ENCODE measurements at places on chromosomes 4 and X.

- DNase-seq, result no peak
These were observed 363.9 kb upstream of the PPP1R2C start for GRCh38 chrX:43141885-43142284.

DNA sequence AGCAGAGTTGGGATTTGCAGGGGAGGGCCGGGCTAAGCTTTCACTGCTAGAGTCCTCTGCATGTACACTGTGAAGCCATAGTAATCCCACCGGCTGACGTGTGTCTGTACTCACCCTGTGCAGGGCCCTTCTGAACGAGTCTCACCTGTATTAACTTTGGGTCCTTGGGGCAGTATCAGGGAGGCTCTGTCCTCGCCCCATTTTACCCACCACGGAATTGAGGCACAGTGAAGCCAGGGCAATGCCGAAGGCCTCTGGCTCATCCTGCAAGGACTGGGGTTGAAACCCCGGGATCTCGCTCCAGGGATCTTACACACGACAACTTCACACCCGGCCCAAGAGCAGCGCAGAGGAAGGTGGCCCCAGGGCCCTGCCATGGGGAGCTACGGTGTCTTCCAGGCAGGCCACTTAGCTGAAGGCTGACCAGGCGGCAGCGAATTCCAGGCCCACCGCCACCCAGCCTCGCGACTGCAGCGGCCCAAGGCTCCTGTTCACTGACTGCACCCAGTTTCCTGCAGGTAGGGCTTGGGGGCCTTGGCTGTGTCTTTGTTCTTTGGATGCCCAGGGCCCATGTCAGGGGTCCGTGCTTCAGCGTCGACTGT is 75.5 kb upstream of the ADRA2C start:
- DNase-seq, result no peak

GRCh38 chr4:180695851-180696250 is 1547.4 kb upstream of the TENM3 start:
- DNase-seq, result no peak

- DNase-seq, result no peak
These were observed 71.4 kb downstream of the RGS12 start for GRCh38 chr4:3364199-3364598.

DNA sequence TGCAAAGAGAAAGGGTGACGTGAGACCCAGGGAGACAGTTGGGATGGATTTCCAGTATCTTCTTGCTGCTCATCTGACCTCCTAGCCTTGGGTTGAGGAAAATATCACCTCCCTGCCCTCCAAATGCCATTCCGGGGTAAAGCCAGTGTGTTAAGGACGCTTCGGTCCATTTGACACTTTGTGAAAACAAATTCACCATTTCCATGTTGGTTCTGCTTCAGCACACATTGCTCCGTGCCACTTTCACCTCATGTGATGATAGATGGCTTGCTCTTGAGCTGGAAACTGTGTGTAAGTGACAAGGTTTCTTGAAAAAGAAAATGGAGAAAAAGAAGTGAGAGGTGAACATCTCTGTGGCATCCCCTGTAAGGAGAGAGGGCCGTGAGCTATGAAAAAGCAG is 256.1 kb upstream of the PGRMC2 start:
- DNase-seq, result no peak

DNA sequence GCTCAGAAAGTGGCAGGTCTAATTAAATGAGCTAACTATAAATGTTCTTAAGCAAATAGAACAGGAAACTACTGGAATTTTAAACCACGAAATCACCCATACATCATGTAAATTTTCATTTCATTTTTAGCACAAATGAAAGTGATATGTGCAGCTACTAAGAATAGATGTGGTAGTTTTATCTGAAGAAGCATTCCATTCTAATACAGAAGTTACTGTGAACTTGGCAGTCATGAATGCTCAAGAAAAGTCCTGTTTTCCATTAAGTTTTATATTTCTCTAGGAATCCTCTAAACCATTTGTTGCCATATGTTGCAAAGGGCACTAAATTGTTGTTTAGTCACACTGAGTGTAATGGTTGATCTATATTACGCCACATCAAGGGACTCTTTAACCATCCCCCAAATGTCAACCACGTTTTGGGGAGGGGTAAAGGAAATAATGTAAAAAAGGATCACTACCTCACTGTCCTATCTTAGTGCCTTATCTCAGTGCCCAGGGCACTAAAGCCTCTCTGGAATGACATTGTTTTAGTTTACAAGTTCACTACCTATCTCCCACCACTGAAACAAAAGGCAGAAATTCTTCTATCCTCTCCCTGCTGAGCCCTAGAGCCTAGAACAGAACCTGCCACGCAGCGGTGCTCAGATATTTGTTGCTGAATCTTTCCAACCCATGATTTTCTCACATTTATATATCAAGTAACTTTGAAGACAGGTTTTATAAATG is 118.0 kb downstream of the SHISA3 start:
- DNase-seq, result no peak

GRCh38 chrX:22534643-22535042 is 261.9 kb downstream of the CBLL2 start:
- no peak for DNase-seq

DNA sequence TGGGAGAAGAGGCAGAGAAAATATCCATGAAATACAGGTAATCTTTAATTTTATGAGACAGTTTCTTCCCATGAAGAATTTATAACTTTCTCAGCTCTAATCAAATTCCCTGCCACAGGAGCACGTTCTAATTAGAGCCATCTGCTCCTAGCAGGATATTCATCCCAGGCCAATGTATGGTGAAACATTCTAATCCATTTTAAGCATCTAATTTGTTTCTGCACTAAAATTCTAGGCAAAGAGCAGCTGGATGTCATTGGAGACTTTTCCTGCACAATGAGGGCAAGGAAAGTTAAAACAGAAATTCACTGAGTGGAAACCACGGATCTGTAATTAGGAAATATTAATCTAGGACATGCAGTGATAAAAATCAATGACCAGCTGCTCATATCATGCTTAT is 107.7 kb upstream of the ZFP42 start:
- no peak for DNase-seq

GRCh38 chrX:56726605-56727004 is 2.4 kb upstream of the NBDY start:
- DNase-seq, result no peak

DNA sequence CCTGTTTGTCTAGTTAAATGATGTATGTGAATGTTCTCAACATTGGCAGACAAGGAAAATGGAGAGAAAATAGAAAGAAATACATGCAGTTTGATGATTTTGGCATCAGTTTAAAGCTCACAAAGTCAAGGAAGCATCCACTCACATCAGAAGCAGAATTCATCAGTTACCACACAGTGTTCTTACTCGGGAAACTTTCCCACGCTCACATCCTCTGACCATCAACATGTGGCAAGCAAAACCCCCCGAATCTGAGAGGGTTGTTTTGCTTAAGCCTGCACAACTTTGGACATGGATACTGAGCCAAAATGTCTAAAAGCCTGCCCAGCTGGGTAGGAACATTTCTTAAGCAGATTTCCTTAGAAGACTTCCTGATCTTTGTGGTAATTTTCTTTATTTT is 407.6 kb downstream of the ANKRD50 start:
- no peak for DNase-seq

DNA sequence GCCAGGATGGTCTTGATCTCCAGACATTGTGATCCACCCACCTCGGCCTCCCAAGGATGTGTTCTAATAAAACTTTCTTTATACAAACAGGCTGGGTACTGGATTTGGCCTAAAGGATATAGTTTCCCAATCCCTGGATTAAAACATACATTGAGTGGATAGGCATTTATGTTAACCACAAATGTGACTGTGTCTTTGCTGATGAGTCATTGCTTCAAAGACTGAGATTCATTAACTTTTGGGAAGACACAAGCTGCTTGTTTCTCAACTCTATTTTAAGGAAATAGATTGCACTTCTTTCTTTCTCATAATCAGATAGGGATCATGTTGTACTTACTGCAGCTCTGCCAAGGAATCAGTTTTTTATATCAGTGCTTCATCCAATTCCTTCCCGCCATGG is 131.3 kb upstream of the AGA start:
- no peak for DNase-seq

DNA sequence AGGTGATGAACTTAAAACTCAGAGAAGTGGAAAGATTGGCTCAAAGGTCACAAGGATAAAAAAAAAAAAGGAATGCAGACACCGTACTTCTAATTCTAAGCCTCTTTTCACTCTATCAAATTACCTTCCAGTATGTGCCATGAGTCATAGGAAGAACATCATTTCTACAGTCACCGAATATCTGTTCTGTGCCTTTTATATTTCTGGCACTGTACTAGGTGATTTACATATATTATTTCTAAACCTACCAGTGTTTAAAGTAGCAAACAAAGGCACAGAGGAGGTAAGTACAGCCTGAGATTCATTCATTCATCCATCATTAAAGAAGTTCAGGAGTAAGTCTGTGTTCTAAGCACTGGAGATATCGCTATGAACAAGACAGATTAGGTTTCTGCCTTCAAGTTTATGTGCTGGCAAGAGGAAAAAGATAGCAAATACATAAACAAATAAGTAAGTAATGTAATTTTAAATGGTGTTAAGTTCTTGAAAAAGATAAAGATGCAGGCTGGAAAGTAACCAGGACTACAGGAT is 65.3 kb downstream of the PALLD start:
- no peak for DNase-seq

DNA sequence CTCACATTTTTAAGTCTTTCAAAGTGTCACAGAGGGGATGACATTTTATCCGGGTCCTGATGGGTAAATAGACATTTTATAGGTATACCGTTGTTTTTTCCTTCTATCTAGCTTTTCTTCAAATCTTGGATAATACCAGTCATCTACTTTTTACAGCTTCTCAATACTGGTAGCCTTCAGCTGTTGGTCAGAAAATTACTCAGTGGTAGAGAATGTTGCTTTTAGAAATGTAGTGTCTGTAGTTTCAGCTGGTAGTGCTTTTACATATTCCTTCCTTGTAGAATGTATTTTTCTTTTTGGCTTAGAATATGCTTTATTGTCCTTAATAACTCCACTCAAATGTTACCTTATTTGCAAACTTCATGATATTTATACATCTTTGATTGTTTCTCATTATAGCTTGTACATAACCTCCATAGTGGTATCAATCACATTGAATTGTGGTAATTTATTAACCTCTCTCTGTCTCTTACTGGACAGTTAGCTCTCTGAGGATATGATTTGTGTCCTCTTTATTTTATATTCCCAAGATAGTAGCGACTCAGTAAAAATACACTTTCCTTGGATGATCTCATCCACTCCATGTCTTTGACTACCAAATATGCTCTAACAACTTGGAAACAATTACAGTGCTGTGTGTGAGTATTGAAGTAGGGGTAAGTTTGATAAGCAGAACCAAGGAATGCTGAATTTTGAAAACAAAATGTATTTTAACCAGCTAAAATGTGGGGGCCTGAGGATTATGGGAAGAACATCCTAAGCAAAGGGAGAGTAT is 53.8 kb downstream of the RAP1GDS1 start:
- DNase-seq, result no peak

GRCh38 chr4:186581421-186581820 is 26.1 kb upstream of the MTNR1A start:
- no peak for DNase-seq

DNA sequence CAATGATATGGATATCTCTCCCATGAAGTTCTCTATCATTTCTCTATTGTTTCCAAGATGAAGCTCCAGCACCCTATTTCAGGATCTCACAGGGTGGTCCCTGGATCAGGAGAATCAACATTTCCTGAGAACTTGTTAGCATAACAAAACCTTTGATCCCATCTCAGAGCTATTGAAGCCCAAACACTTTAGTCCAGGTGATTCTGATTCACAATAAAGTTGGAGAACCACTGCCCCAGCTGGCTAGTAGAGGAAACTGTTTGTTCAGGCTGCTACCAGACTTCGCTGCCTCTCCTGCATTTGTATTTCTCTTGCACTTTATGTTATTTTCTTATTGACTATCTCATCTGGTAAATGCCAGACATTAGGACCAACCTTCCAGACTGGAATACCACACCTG is 65.4 kb downstream of the CEP44 start:
- no peak for DNase-seq

DNA sequence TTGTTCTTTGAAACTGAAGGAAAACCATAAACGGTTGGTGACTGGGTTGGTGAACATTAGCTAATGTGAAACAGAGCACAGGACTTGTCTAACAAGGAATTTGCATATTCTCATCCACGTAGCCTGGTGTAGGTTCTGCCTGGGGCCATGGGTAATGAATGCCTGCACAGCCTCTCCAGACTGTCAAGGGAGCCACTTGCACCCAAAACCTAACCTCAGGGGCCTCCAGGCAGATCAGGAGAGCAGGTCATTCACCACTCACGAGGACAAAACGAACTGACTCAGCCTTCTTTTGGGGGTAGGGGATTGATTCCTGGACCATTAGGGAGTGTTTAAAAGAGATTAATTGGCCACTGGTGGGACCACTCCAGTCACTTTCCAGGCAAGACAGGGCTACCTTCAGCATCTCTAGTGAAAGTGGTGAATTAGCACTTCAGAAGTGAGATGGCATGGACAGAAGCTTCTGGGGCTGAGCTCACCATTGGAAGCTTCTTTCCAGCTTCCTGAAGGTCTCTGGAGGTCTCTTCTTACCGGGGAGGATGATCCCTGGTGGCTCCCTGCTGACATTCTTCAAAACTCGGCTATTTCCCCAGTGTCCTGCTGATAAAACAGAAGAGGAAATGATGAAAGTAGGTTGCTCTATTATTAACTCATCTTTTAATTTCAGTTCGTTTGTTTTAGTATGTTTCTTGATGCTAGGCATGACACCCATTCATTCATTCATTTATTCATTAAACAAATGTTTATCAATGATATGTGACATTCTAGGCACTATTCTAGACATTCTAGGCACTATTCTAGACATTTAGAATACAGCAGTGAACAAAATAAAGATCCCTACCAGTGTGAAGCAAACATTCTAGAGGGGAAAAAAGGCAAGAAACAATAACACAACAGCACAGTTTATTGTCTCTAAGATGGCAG is 104.5 kb upstream of the LNX1 start:
- no peak for DNase-seq

DNA sequence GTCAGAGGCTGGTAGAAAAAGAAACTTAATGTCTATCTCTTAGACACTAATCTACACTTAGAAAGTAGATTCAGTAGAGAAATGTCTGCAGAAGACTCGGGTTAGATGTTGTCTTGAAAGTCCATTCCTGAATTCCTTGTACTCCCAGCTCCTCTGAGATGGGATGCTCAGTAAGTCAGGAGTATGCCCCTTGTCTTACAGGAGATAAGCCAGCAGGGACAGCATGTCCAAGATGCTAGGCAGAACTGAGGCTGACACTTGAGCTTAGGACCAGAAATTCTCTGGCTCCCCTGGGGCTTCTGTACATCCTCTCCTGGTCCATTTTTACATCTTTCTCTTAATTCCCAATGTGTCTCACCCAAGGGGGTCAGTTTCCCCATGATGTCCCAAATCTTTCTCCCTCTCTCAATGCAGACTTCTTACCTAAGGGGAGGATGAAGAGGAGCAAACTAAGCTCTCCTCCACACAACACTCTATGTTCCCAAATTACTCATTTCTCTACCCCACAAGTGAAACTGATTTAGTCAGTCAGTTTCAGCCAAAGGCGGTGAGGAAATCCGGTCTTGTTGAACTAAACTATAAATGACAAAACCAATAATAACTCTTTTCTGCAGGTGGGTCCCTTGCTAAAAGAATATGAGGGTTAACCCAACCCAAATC is 558.2 kb upstream of the DIPK2B start:
- DNase-seq, result no peak

GRCh38 chr4:8332891-8333331 is 63.4 kb downstream of the HTRA3 start:
- DNase-seq, result no peak

GRCh38 chrX:72105436-72105835 is 26.3 kb downstream of the RTL5 start:
- no peak for DNase-seq

Measured in stimulated activated CD8-positive, alpha-beta memory T cell treated with anti-CD3 and anti-CD28 coated beads, Interleukin-4, amount 100 ng/mL, for 24 hours (primary cell).